ENCODE measurements at places on chromosomes 7 and 10.

GRCh38 chr10:20596911-20597310 is 300.2 kb downstream of the NEBL start:
- DNase-seq = peak; percentile 86

DNA sequence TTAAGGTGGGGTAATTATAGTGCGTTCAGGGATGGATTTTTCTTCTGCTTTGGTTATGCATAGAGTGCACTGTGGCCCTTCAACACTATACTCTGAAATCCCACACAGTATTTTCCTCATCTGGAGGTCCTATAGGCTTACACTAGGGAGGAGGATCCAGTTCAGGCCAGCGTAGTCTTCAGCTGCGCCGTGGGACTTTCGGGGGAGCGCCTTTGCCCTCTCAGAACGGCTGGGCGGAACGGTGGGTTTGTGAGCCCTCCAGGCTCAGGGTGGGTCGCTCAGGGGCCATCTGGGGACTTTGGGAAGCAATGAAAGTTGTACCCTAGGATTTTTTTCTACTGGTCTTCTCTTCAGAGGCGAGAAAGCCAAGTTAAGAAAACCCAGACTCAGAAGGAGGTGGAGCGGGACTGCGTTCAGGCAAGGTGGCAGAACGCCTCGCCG is 652 bp upstream of the VPS26A start:
- DNase-seq = no peak

GRCh38 chr7:45126920-45127319 is 15.4 kb upstream of the TBRG4 start:
- DNase-seq = no peak

DNA sequence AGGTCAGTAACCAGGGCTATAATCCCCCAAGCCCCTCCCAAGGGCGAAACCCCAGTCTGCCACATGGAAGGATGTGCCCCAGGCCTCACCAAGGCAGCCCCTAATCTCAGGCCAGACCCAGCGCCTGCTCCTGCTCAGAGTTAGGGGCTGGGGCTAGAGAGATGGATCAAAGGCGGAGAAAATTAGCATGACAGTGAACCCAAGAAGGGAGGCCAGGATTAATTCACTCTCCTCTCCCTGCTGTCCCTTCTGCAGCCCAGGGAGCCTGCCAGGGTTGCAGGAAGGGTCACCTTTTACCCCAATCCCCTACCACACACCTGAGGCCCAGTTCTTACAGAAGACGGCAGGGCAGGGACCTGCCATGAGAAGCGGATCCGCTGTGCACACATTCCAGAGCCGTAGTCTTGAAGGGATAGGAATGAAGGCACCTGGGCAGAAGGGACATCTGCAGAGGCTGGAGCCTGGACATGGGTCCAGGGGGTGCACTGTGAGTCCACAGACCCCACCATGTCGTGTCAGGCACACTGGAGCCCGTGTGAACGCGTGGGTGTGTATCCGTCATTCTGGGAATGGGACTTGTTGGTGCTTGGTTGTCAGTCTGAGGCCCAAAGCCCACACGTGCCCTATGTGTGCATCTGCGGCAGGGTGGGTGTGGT is 11.9 kb upstream of the ZMIZ1 start:
- DNase-seq = no peak

- no peak for DNase-seq
Measured at GRCh38 chr7:135991322-135991721, 14.2 kb upstream of the MTPN start.

DNA sequence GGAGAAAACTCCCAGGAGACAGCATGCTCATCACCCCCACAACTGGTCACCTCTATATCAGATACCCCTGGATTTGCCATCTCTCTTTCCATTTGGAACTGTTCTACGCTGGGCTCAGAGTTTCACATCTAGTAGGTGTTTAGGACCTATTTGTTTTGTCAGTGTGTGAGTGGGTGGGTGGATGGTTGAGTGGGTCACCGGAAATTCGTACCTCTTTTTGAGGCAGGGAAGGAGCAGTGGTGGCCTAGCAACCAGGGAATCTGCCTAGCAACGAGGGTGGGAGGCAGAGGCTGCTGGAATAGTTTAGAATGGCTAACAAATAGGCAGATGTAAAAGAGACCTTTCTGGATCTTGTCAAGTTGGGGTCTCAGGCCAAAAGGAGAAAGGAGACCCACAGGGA is 23.2 kb upstream of the SLF2 start:
- DNase-seq = no peak

- no peak for DNase-seq
Measured at GRCh38 chr10:84290235-84290634, 38.2 kb upstream of the CCSER2 start.

GRCh38 chr10:47156873-47157272 is 143.1 kb upstream of the GDF10 start:
- no peak for DNase-seq

DNA sequence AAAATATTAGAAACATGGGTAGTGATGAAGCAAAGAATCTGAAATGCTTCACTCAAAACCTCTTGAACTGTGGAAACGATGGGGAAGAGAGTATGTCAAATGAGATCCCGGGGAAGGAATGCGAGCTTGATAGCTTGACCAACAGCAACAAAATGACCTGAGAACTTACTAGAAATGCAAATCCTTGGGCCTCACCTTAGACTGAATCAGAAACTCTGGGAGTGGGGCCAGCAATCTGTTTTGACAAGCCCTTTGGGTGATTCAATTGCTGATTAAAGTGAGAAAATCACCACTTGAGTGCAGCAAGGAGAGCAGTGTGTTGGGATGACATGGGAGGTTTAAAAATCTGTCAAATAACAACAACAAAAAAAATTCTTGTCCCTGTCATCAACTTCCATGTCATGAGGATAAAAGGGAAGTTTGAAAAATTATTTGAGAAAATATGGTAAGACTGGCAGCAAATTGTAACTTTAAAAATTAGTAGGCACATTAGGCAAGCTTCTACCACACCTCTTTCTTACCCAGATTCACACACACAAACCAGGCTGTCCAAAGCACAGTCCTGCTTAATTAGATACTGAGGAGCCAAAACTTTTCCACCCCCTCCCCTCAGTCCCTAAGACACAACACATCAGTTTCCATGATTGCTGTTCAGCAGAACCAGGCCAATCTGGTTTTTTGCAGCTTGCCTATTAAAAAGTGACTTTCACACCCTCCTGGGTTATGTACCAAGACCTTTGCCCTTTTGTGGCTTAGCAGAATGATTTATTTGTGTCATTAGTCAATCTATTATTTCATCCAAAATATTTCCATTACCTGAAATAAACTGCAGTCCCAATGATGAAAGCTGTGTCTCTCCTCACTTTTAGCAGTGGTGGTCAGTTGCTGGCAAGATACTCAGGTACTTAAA is 15.6 kb downstream of the CALCR start:
- DNase-seq = peak; percentile 56

DNA sequence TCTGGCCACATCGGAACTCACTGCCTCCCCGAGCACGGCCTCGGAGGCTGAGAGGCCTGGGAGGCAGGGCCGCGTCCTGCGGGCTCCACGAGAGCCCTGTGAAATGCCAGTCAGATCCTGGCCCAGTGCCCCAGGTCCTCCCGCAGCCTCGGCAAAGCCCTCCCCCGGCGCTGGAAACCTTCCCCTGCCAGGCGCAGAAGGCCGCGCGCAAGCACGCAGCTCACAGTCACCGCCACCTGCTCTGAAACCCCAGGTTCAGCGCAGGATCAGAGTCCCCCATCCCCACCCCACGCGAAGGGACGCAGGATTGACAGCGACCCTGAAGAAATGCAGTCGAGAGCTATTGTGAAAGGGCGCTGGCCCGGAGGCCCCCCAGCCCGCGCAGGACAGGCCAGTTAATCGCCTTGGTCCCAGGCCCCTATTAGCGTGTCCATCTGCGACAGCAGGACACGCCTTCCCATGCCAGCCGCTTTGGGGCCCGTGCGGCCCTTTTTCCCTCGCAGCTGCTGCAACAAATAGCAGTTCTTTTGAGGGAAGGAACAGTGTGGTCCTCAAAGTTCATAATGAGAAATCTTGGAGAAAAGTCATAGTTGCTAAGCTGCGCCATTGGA is 13.5 kb upstream of the EGFR start:
- DNase-seq = no peak

DNA sequence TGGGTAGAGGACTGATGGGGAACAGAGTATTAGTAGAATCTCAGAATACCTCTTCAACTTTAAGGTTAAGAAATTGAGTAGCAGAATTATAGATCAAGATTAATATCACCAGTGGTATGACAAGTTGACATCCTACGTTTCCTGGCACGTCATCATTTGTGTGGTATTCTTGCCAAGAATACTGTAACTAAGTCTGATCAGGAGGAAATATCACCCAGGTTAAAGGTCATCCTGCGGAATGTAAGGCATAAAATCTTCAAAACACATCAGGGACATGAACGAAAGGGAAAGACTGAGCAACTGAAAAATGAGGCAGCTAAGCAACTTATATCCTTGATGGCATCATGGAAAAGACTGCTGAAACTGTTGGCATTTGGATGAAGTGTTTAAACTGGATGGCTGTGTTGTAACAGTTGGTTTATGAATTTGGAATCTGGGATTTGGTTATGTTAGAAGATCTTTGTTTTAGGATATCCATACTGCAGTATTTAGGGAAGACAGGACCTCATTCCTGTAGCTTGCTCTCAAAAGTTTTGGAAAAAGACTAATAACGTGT is 86.1 kb downstream of the TRIM24 start:
- DNase-seq = no peak

- DNase-seq = peak; percentile 73
Measured at GRCh38 chr7:46811529-46811928, 770.4 kb downstream of the TNS3 start.

- DNase-seq = no peak
Measured at GRCh38 chr7:140433396-140433795, 29.5 kb downstream of the RAB19 start.

DNA sequence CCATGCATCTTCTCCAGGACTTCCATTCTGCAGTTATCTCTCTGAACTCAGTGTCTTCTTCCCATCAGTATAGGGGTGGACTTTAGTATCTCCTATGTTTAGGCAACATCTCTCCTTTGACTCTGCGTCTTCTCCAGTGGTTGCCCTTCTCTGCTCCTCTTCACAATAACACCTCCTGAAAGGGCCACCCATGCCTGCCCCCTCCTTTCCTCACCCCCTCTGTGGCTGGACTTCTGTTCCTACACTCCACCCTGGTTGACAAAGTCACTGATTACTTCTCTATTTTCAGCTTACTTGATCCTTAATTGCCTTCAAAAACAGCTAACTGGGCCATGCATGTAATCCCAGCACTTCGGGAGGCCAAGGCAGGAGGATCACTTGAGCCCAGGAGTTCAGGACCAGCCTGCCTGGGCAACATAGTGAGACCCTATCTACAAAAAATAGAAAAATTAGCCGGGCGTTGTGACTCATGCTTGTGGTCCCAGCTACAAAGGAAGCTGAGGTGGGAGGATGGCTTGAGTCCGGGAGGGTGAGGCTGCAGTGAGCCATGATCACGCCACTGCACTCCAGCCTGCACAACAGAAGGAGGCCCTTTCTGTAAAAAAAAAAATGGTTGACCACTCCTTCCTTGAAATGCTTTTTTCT is 13.7 kb downstream of the SRGN start:
- DNase-seq = no peak

GRCh38 chr10:22723343-22723779 is 9.0 kb upstream of the PIP4K2A start:
- no peak for DNase-seq

DNA sequence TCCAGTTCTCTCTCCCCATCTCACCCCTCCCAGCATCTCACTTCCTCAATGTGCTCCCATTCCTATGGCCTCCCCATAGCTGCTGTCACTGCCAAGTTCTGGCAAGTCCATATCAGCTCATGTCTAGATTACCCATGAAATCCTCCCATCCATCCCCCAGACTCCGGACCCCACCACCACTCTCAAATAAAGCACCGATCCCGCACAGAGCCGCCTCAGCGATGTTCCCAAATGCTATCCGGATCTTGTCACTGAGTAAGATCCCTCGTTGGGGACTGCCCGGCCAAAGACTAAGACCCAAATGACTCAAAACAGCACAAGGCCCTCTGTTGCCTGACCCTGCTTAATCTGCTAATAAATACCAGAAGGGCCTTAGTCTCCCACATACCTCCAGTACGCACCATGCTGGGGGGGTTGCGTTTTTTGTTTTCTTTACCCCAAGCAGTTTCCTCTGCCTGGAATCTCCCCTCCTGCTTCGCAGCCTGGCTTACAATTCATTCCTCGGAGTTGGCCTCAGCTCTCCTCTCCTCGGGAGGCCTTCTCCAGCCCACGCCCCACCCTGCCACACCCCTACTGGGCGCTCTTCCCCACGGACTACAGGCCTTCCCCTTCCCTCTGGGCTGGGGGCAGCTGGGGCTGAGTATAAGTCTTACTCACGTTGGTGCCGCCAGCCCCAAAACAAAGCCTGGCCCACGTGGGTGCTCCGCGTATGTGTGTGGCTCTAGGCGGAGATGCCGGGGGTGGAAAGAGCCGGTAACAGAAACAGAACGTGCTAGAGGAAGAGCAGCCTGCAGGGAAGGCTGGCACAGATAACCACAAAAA is 1.8 kb upstream of the DUSP5 start:
- DNase-seq = peak; percentile 85

DNA sequence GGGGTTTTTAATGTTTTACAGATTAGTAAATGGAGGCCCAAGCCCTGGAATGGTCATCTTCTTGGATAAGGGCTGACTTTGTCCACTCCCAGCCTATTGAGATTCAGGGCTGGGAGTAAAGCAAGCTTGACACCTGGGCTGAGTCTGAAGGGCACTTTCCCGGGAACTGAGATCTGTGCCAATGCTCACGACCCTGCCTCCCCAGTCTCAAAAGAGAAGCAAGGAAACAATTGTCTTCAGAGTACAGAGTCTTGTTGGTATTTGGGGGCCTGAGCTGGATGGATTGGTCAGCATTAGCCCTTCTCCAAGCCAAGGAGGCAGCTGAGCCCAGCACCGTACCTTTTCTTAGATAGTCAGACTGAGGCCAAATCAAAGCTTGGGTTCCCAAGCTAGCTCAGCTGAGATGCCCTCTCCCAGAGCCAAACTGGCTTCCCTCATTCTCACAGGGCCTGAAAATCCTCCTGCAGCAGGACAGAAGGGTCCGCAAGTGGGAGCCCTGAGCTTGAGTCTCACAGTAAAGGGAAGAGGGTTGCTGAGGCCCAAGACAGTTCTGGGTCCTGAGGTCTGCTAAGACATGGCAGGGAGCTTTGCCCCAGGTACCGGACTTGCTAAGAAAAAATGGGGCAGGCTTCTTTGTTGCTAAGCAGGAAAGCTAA is 3.7 kb downstream of the DDIT4 start:
- DNase-seq = no peak

DNA sequence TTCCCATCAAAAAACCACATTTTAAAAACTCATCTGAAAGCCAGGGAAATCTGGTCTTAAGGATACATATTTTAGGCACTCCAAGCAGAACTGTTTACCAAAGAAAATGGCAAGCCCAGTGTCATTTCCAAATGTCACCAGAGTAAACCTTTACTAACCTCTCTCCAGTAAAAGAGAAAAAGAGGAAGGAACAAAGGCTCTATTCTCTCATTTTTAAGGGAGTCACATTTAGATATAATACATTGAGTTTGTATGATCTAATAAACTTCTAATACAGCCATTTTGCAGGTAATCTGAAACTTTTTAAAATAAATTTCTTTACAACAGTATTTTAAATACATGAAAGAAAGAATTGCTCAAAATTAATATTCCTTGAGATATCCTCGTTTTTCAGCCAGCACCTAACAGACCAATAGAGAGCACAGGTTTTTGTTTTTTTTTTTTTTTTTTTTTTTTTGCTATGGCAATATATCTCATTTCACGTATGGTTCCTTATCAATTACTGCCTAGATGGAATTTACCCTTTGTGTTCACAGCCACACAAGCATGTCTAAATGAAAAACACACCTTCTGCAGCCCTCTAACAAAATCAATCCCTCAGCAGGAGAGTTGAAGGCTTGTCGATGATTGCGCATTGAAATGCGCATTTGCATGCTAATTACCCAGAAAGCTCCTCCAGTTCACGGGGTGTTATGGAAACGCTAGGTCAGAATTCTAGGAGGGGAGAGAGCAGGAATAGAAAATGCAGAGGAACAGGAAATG is 39.8 kb upstream of the MSRB2 start:
- peak; percentile 71 for DNase-seq
